ENCODE measurements at places on chromosomes 13 and 19.
A peak's percentile ranks its signal among the peaks of the same experiment; 100 is the strongest.

DNA sequence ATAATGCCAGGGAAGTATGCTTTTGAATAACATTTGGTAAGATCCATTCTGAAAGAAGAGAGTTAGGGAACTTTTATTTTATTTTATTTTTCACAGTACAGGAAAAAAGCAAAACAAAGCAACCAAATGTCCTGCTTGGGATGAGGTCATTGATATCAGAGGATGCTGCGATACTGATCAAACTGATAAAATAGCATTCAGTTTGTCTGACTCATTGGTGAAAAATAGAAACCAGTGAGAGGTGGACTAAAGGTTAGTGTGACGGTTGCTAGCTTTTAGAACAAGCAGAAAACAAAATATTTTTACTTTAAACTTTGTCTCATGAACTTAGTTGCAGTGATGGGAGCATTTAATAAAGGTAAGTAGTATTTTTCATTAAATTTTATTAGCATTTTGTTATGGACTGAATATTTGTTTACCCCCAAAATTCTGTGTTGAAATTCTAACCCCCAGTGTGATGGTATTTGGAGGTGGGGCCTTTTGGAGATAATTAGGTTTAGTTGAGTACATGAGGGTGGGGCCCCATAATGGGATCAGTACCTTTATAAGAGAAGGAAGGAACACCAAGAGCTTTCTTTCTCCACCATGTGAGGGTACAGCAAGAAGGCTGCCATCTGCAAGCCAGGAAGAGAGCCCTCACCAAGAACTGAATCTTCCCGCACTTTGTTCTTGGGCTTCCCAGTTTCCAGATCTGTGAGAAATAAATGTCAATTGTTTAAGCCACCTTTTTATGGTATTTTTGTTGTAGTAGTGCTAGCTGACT lies 37.3 kb downstream of the ITGBL1 start:
- no peak overlapping the region for H3K4me3 ChIP-seq
- no peak for DNase-seq
- no peaks in the 10 kb centered on the region for H3K27me3 ChIP-seq
- peak overlapping the region; percentile 69 for H3K27ac ChIP-seq
- H3K36me3 ChIP-seq, result no peaks in the 10 kb centered on the region

DNA sequence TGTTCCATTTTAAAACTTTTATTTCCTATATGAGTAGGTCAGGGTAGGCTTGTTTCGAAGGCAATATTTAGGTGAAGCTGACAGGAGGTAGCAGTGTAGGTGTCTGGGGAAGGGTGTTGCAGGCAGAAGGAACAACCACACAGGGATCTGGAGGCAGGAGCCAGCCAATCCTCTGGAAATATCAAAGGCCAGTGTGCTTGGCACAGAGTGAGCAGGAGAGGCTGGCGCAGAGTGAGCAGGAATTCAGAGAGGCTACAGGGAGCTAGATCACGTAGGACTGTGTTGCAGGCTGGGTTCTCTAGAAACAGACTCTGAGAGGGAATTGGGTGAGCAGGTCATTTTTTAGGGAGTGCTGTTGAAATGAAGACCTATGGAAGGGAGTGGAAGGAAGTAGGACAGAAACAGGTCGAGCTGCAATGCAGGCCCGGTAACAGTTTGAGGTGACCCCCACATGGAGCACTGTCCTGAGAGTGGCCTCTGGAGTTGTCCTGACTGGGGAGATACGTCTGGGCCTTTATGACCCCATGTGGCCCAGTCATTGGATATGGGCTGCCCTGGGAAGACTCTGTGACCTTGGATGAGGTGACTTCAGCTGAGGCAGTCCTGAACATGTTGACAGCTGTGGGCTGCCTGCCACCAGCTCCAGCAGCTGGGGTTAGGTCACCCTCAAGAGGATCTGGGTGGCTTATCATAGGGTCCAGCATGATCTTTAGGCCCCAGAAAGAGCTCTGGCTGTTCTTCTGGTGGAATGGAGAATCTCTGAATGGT lies 51.7 kb downstream of the ERCC5 start:
- DNase-seq, result no peak
- H3K27me3 ChIP-seq, result peaks cover 2% of the 10 kb centered on the region
- no peaks in the 10 kb centered on the region for H3K36me3 ChIP-seq
- H3K4me1 ChIP-seq, result no peaks in the 10 kb centered on the region
- H3K27ac ChIP-seq, result no peak overlapping the region

GRCh38 chr19:6718741-6719539 lies 1.5 kb downstream of the C3 start:
- no peak overlapping the region for H3K4me3 ChIP-seq
- no peaks in the 10 kb centered on the region for H3K36me3 ChIP-seq
- H3K27me3 ChIP-seq, result peaks cover 11% of the 10 kb centered on the region
- no peak for DNase-seq
- no peak overlapping the region for H3K27ac ChIP-seq

DNA sequence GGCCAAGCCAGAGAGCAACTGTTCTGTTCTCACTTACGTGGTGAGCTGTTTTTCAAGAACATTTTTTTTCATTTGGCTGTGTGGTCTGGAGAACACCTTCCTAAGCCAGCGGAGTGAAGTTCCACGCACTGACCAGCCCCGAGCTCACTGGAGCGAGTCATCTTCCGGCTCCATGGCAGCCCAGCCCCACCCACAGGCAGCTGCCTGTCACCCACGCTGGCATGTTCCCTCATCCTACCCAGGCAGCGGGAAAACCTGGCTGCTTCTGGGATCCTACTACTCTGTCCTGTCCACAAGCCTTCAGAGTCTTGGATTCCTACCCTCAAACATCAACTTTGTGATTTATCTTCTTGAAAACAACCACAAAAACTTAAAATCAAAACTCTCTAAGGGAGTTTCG lies 76.2 kb downstream of the GGACT start:
- H3K27me3 ChIP-seq, result no peaks in the 10 kb centered on the region
- H3K27ac ChIP-seq, result no peak overlapping the region
- no peak overlapping the region for H3K4me3 ChIP-seq
- peaks cover 15% of the 10 kb centered on the region for H3K4me1 ChIP-seq

DNA sequence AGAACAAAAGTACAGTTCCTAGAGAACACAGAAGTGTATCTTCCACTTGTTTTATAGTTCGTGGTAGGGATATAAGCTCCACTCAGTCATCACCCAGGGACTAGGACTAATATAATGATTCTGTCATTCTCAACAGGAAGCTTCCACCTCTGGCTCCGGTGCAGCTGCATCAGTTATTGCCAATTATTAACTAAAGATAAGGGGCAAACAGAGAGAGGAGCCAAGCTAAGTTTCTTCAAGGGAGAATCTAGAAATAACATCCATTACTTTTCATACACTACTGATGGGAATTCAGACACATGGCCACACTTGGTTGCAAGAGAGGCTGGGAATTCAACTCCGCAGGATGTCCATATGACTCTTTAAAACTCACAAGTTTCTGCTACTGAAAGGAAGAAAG lies 917.9 kb downstream of the OLFM4 start:
- no peak overlapping the region for H3K27ac ChIP-seq
- DNase-seq, result no peak
- H3K4me3 ChIP-seq, result no peak overlapping the region
- H3K27me3 ChIP-seq, result no peaks in the 10 kb centered on the region

DNA sequence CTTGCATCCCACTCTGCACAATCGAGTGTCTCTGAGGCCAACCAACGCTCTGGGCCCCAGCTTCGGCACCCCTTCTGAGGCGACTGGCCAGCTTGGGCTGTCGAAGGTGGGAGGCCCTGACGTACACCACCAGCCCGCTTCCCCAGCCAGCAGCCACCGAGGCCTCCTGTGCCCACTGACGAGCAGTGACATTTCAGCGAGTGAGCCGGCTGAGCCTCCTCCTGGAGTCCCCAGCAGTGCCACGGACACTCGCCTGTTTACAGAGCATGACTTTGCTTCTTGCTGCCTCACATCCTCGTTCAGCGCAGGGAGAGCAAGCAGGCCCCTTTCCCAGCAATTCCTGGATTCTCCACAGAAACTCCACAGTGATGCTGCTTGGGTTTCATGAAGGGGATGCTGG lies 240.2 kb upstream of the MAB21L1 start:
- peaks cover 38% of the 10 kb centered on the region for H3K4me1 ChIP-seq
- no peaks in the 10 kb centered on the region for H3K27me3 ChIP-seq
- no peak for DNase-seq
- no peaks in the 10 kb centered on the region for H3K36me3 ChIP-seq
- H3K4me3 ChIP-seq, result no peak overlapping the region

DNA sequence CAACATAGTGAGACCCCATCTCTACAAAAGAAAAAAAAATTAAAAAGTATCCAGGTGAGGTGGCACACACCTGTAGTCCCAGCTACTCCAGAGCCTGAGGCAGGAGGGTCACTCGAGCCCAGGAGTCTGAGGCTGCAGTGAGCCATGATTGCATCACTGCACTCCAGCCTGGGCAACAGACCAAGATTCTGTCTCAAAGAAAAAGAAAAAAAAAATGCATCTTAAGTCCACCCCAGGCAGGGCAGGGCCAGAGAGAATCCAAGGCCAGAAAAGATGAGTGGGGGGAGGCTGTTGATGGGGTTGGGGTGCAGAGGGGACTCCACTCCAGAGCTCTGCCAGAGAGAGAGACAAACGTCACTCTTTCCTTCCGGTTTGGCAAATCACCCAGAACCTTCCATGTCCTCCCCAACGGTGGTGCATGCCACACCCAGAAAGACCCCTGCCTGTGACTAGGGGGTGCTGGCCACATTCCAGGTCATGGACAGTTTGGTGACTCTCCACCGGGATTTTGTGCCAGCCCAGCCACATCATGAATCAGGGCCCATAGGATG lies 431 bp downstream of the FUT3 start:
- H3K27me3 ChIP-seq, result peaks cover 13% of the 10 kb centered on the region
- no peaks in the 10 kb centered on the region for H3K36me3 ChIP-seq
- peaks cover 3% of the 10 kb centered on the region for H3K4me1 ChIP-seq
- no peak overlapping the region for H3K27ac ChIP-seq
- DNase-seq, result no peak

- H3K27ac ChIP-seq, result no peak overlapping the region
- H3K36me3 ChIP-seq, result no peaks in the 10 kb centered on the region
- H3K27me3 ChIP-seq, result peaks cover 9% of the 10 kb centered on the region
- H3K4me1 ChIP-seq, result peaks cover 5% of the 10 kb centered on the region
- DNase-seq, result no peak
- no peak overlapping the region for H3K4me3 ChIP-seq
These were observed 26.4 kb downstream of the LEUTX start for GRCh38 chr19:39805104-39805503.

DNA sequence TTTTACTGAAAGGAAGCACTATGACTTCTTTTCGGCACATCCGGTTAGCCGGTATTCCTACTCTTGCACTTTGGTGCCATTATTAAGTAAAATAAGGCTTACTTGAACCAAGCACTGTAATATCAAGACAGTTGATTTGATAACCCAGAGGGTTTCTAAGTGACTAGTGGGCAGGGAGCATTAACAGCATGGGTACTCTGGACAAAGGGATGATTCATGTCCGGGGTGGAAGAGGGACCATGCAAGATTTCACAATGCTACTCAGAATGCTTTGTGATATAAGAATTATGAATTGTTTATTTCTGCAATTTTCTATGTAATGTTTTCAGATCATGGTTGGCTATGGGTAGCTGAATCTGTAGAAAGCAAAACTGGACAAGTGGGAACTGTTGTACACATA lies 282.1 kb downstream of the TDRD3 start:
- H3K4me3 ChIP-seq, result no peak overlapping the region
- DNase-seq, result no peak
- H3K36me3 ChIP-seq, result no peaks in the 10 kb centered on the region
- H3K27ac ChIP-seq, result no peak overlapping the region

DNA sequence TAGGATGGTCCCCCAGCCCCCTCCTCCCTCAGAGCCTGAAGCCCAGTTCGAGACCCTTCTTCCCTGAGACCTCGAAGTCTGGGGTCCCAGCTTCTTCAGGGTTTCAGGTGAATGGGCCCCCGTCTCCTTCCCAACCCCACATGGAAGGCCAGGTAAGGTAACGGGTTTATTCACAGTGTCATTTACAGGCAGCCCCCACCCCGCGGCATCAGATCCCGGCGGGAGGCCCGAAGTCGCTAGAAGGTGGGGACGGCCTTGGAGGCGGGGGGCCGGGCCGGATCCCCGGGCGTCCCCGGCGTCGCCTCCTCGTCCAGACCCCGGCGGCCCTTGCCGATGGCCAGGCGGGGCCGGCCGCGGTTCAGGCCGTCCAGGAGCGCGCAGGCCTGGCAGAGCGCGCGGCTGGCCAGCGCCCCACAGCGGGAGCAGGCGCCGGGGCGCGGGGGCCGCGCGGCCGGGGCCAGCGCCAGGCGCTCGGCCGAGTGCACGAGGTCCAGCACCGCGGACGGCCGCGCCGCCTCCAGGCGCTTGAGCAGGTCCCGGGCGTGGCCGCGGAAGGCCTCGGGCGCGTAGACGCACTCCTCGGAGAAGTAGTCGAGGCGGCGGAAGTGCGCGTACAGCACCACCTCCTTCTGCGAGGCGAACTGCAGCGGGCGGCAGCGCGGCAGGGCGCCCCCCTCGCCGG lies 9.7 kb downstream of the CTU1 start:
- DNase-seq, result no peak
- H3K4me3 ChIP-seq, result no peak overlapping the region
- peaks cover 8% of the 10 kb centered on the region for H3K36me3 ChIP-seq
- no peaks in the 10 kb centered on the region for H3K27me3 ChIP-seq

GRCh38 chr13:70104481-70104880 lies 3.1 kb upstream of the ATXN8OS start:
- no peak for DNase-seq
- H3K27ac ChIP-seq, result no peak overlapping the region
- no peaks in the 10 kb centered on the region for H3K36me3 ChIP-seq
- peaks cover 57% of the 10 kb centered on the region for H3K27me3 ChIP-seq

DNA sequence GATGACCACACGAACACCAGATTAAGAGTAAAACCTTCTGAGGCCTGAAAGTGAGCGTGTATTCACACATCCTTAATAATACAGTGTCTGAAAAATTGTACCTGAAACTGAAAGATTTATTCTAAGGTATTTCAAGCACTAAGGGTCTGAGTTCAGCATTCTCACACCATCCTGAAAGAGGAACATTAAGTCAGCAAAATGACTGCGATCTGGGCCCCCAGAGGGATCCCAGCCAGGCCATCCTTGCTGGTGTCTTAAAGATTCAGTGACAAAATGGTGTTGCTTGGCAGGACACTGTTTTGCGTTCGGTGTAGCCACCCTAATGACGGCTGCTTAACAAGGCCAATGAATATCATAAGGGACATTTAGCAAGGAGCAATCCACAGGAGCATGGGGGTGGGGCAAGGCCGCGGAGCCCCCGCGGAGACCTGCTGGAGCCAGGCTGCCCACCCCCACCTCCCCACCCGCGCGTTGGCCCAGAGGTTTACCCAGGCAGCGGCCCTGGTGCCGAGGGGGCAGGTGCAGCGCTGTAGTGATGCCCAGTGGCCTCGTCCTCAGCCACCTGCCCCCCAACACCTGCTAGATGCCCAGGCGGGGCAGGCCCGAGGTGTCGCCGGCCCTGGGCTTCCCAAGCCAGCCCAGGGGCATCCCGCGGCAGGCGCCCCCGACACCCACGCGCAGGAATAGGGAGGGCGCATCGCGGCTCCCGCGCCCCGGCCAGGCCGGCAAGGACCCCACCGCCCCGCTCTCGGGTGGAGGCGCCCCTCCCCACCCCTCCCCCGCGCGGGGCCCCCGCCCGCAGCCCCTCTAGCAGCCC lies 742 bp downstream of the NALCN start:
- H3K27me3 ChIP-seq, result peaks cover 45% of the 10 kb centered on the region
- no peak for DNase-seq
- no peaks in the 10 kb centered on the region for H3K36me3 ChIP-seq
- H3K27ac ChIP-seq, result no peak overlapping the region
- H3K4me3 ChIP-seq, result peak overlapping the region; percentile 60

GRCh38 chr13:33108620-33109019 lies 92.4 kb downstream of the KL start:
- H3K4me3 ChIP-seq, result no peak overlapping the region
- DNase-seq, result no peak
- H3K36me3 ChIP-seq, result peaks cover 38% of the 10 kb centered on the region
- H3K27me3 ChIP-seq, result no peaks in the 10 kb centered on the region

- no peak overlapping the region for H3K27ac ChIP-seq
- no peaks in the 10 kb centered on the region for H3K27me3 ChIP-seq
- H3K36me3 ChIP-seq, result peaks cover under 1% of the 10 kb centered on the region
- no peak overlapping the region for H3K4me3 ChIP-seq
- peaks cover 14% of the 10 kb centered on the region for H3K4me1 ChIP-seq
These were observed 31.0 kb downstream of the CRYL1 start for GRCh38 chr13:20494656-20495055.
